ENCODE measurements at places on chromosomes 5 and 9.

GRCh38 chr5:140114341-140115185 lies 654 bp downstream of the PURA start:
- peak; percentile 12 for DNase-seq

DNA sequence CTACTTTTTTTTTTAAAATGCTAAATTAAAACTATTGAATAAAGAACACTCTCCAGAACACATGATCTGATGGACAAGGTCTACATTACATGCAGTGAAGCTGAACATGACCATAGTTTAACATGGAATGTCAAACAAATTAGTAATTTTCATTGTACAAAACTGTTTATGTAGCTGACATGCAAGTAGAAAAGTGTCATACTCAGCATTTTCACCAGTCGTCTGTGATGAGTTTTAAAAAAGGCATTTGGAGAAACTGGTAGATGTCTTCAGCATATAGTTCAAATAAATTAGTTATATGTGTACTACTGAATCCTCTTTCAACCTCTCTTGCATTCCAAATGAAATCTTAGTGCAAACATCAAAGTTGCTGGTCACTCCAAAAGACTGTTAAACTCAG lies 301.9 kb downstream of the FER start:
- no peak for DNase-seq

DNA sequence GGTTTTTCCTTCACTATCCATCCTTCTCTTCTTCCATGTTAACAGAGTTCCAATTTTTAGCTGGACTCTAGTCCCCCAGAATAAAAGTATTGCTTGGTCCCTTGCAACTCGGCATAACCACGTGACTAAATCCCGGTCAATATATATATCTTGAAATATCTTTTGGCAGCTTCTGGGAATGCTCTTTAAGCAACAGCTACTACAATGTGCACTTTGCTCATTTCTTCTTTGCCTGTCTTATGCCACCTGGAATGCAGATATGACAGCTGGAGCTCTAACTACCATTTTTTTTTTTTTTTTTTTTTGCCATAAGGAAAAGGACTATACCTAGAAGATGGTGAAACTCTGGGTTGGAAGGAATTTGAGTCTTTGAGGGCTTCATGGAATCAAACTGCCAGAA lies 82.6 kb downstream of the GCNT4 start:
- no peak for DNase-seq

DNA sequence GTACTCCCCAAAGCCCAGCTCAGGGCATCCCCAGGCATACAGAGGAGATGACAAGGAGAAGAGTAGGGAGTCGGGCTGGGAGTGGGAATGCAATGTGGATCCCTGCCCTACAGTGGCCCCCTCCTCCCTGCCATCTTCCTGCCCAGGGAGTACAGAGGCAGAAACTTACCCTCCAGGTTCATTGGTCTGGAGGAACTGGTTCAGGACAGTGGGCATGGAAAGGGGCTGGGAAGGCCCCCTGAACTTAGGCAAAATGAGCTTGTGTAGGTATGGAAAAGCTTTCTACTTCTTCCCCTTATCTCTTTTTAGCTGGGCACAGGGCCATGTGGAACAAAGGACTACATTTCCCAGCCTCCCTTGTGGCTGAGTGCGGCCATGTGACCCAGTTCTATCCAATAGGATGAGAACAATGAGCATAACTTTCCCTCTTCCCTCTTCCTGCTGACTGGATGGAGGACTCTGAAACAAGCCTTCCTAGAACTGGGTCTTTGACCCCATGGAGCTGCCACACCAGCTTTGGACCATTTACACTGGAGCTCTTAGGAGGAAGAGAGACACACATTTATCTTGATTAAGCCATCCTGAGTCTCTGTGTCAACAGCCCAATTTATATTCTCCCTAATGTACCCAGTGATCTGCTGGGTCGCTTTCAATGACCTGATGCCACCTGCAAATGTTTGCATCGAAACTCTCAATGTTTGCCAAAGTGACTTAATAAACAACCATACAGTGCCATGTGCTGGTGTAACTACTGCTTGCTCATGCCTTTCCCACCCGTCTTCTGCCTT lies 25.0 kb upstream of the HMCN2 start:
- peak; percentile 19 for DNase-seq

- no peak for DNase-seq
These were observed 3.9 kb downstream of the EXOC3 start for GRCh38 chr5:446883-447263.

- DNase-seq: no peak
These were observed 103.2 kb downstream of the SNCAIP start for GRCh38 chr5:122415030-122415800.

DNA sequence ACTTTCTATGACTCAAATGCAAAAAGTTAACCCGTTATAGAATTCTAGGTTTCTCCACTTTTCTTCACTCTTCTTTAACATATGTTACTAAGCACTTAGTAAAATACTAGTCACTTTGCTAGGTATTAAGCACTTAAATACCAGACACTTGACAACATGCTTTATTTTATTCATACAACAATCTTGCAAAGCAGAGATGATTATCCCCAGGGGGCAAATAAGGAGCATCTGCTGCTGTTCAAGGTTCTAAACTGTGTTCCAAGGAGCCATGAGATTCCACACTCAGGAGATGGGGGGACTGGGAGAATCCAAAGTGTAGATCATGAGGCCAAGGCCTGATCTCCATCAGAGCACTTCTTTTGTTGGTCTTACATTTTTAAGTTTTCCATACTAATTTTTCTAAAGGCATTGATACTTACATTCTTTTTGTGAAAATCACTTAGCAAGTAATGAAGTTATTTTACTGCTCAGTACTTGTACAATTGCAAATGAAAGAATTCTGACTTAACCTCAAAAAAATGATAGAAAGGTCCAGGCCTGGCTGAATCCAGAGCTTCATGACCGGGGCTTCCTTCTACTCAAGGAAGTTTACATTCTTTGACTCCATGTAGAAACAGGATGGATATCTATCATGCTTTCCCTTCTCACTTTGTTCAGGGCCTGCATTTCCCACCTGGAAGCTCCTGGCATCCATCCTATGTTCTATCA lies 504.4 kb upstream of the WWC1 start:
- DNase-seq: no peak

- DNase-seq: no peak
These were observed 287.7 kb downstream of the ACTL7B start for GRCh38 chr9:108568093-108568492.

DNA sequence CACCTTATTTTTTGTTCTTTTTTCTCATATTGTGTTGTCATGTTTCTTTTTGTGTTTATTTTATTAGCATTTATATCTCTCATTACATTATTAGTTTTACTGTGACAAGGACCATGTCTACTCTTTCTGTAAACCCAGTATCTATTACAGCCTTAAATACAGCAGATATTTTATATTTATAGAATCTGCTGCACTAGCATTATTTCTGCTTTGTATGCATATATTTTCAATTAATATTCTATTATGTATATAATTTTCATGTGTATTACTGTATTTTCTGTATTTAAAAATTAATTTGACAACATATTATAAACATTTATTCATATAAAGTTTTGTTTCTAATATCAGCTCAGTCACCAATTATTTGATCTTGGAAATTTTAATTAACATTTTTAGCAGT lies 19.5 kb upstream of the C6 start:
- DNase-seq: no peak

DNA sequence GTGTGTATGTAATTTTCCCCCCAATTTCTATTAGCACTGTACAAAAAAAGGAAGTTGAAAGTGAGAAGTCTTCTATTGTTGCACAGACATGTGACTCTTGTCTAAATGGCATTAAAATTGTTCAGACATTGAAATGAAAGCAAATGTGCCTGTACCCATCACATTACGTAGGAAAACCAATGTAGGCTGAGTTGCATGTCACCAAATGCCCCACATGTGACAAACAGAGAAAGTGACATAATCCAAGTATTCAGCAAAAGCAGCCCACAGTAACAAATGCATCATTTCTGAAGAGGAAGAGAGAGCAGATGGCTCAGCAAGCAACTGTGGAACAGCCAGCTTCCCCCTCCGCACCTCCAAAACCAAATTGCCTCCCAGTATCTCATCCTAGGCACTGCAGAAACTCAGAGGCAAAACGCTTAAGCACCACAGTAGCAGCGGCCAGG lies 161.5 kb upstream of the NR4A3 start:
- no peak for DNase-seq

- DNase-seq: no peak
These were observed 154.8 kb upstream of the TBC1D2 start for GRCh38 chr9:98410185-98410697.

- DNase-seq: no peak
These were observed 350.6 kb downstream of the MLLT3 start for GRCh38 chr9:20271723-20272122.

DNA sequence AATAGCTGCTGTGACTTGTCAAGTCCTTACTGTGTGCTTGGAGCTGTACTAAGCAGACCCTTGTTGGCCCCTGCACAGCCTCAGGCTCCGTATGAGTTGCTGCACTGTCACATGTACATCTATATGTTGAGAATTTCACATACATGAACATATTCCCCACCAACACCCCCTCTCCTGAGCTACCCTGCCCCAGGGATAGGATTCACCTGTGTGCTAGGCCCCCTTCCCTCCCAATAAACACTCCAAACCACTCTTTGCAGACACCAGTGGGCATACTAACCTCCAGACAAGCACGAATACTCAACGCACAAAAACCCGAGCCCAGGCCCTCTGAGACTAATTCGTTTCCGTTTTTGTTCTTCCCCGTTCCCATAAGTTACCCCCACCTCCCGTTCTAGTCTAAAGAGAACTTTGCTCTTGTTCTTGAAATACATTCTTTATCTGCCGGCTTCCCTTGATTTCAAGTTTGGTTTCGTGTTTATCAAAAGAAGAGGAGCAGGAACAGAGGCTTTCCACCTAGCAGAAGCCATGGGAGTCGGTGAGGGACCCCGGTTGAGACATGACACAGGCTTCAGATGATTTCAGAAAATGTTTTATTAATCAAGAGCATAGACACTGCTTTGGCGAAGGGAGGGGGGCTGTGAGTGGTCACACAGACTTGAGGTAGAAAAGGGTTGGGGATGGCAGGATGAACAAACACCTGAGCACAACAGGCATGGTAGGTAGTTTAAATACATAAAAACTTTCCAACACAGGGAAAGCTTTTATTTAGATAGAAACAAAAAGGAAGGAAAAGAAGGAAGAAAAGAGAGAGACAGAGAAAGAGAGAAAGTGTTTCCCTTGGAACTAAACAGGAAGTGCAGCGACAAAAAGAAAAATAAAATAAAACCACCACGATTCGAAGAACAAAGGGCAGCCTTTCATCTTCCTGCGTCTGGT lies 3.4 kb downstream of the HAND1 start:
- DNase-seq: no peak

DNA sequence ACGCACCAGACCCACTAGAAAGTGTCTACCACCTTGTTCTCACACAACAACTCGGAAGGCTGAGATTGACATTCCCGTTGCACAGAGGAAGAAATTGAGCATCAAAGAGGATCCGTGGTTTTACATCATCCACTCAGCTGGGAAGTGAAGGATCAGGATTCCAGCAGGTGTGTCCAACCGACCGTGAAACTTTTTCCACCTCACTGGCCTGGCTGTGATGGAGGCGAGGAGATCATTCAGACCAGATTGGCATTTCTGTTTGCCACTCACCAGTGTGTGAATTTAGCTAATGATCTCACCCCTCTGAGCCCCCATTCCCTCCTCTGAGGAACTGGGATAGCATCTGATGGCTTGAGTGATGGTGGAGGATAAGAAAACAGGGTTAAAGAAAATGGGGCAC lies 46.7 kb upstream of the CPLX2 start:
- no peak for DNase-seq

GRCh38 chr5:83509540-83509939 lies 38.0 kb downstream of the VCAN start:
- no peak for DNase-seq

- no peak for DNase-seq
These were observed 223.2 kb downstream of the PBX3 start for GRCh38 chr9:125970340-125970739.

DNA sequence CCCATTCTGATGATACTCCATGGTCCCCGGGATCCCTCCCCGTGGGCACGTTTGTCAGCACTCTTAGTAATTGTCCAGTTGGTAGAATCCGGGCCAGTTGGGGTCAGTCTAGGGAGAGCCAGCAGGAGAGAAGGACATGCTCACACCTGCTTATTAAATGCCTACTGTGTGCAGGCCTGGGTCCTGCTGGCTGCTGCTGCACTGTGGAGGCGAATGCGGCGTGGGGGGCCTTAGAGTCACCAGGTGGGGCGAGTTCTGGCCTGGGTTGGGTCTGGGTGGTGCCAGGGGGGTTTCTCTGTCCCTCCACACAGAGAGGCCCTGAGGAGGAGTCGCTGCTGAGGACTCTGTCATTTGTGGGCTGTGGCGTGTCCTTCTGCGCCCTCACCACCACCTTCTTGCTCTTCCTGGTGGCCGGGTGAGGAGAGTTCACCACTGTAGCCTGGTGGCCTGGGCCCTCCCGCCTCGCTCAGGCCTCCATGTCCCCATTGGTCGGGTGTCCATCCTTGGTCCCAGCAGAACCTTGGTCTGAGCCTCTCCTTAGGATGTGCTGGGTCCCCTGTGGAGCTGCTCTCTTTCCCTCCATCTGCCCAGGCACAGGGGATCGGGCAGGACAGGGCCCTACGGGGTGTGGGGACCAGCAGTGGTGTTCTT lies 17.3 kb downstream of the ADGRD2 start:
- no peak for DNase-seq

DNA sequence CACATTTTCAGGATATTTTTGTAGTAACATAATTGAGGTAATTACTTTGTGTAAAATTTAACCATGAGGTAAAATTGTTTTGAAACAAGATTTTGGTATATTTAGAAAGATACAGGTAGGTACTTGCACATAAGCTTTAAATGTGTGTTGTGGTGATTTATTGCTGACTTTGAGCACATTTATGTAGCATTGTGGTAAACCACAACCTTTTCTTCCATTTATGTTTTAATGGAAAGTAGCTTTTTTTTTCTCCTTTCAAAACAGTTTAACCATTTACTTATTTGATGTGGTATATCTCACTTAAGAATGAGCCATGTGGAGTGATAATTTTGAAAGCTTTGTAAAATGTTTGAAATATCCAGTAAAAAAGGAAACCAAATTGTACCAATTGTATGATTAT lies 35.6 kb downstream of the FCHO2 start:
- no peak for DNase-seq

DNA sequence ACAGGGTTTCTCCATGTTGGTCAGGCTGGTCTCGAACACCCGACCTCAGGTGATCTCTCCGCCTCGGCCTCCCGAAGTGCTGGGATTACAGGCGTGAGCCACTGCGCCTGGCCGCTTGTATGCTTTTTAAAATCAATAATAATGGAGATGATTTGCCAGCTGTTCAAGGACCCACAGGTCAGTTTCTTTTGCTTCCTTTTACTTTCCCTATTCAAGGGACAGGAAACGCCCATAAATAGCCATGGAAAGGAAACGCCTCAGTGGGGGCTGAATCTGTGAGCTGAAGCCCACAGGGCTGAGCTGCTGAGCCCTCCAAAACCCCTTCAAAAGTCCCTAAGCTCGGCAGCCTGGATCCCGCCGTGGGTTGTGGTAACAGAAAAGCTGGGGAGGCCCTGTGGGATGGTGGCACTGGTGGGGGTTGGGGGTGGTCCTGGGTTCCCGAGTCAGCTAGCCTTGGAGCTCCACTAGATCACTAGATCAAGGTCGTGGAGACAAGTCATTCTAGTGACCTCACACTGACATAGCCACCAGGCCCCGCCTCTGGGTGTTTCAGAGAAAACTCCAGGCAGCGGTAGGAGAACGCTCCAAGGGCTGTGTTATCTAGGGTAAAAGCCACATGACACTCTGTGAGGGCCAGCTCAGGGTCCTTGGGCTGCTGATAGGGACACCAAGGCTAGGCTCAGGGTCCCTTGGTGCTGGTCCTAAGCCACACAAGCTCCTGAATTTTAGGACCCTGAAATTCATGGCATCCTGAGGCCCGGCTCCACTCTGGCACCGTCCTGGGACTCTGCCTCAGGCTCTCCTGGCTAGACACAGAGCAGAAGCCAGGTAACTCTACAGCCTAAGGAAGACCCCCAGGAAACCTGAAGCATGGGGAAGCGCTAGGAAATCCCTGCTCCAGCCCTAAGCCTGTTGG lies 18.0 kb upstream of the DUSP1 start:
- DNase-seq: no peak
